ENCODE measurements at places on chromosomes 16 and 17.
A peak's percentile ranks its signal among the peaks of the same experiment; 100 is the strongest.

DNA sequence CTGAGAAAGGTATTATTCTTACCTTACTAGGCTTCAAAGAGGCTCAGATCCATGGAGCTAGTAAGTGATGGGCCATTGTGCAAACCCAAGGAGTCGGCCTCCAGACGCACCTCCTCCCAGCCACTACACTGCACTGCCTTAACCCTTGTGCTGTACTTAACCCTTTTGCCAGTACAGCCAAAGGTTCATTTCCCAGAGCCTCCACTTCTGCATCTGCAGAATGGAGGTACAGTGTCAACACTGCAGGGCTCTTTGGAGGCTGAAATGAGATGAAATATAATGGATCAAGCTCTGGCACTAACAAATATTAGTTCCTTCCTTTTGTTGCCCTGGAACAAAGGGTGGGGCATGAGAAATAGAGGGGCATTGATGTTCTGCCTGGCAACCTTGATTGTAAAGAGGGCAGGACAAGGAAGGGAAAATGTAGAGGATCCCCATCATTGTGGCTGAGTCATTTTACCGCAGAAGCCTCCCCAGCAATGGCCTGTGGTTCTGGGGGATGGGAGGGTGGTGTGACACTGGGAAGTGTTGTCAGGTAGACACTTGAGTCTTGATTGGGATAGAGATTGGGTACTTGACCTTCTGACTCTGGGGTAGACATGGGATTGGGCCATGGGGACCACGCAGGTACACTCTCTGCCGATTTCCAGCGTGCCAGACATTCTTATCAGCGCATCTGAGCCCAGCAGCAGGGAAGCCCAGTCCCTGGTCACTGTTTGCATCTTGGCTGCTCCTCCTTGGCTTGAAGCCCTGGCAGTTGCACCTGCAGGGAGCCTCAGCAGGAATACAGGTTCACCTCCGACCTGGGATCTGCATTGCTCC is 84.0 kb downstream of the MSI2 start:
- DNase-seq, result no peak

- no peak for DNase-seq
These were observed 4.0 kb downstream of the BAIAP3 start for GRCh38 chr16:1337486-1337885.

- DNase-seq, result no peak
These were observed 56.9 kb downstream of the TIMM22 start for GRCh38 chr17:1053661-1054360.

DNA sequence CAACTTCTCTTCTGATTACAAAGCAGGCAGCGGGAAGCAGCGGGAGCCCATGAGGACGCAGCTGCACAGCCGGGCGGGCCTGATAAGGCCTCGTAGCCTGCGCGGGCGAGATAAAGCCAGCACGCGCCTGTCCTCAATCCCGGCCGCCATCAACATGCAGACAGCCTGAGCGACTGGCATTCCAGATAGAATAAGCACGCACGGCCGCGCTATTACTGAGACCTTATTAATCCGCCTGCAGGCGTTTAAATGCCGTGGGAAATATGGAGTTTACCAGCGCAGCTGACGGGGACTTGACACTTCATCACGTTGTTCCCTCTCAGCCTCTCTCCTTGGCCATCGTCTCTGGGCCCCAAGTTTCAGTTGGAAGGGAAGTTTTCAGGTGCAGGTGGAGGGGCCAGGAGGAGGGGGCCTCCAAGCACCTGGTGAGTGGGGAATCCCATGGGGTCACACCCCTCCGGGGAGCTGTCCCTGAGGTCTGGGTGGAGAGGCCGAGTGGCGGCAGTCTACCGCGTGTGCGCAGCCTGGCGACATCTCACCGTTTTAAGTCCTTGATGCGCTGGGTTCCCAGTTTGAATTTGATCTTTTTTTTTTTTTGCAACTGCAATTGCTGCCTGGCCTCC is 27.3 kb upstream of the CBFA2T3 start:
- DNase-seq, result no peak

GRCh38 chr16:81539009-81539758 is 94.6 kb downstream of the CMIP start:
- no peak for DNase-seq

DNA sequence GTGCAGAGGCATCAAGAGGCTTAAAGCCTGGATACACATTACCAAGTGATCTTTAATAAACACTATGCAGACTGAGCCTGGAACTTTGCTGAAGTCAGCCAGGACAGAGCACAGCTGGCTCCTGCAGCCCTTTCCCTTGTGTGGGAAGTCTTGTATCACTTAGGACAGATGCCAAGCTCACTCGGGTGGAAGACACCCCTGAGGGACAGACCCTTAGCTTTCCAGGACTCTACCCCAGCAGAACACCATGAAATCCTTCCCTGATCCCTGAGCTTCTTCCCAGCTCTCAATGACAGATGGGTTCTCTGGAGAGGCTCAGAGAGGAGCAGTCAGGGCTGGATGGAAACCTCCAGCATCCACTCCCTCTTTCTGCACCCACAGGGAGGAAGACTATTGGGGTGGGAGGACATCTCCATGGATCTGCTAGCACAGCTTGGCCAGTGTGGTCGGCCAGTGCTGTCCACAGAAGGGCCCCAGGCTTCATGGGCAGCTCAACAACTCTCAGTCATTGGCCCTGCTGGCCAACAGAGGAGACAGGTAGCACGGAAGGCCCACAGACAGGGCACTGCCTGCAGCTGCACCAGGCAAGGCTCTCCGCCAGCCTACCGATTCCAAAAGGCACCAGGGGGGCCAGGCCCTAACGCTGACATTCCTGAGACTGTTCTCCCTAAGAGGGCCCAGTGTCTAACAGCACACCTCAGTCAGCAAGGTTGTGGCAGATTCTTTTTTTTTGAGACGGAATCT is 15.9 kb downstream of the RAB5C start:
- DNase-seq, result no peak

GRCh38 chr17:7530023-7530900 is 18.6 kb upstream of the TNFSF12 start:
- no peak for DNase-seq

GRCh38 chr17:45077643-45078042 is 16.5 kb downstream of the NMT1 start:
- no peak for DNase-seq

DNA sequence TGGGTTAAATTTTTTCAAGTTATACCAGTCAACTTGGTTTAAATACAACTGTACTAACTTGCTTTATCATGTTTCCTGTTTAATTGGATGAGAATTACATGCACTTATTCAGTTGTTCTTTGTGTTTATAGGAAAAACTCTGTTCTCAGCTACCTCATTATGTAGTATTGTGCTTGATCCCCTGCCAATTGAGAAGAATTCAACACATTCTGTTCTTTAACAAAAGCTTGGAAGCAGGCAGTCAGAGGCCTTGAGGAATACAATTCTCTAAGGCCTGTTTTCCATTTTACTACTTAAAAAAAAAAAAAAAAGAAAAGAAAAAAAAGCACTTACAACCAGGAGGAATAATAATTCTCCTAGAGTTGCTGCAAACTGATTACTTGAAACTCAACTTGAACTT is 60.6 kb upstream of the CMIP start:
- DNase-seq, result no peak

DNA sequence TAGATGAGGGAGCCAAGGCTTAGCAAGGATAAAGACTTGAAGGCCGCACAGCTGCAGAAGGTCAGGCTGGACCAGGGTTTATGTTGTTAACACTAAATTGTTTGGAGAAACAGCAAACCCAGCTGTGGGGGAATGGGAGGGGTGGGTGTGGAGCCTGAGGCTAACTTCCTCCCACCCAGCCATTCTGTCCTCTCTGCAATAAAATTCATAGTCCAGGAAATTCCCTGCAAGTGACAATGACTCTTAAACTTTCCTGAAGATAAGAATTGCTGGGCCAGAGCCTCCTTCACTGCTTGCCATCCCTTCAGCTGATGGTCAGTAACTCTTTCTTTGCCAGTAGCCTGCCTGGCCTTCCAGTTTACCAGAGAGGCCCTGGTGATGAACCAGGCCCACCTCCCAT is 19.4 kb upstream of the ATP5MC1 start:
- no peak for DNase-seq

DNA sequence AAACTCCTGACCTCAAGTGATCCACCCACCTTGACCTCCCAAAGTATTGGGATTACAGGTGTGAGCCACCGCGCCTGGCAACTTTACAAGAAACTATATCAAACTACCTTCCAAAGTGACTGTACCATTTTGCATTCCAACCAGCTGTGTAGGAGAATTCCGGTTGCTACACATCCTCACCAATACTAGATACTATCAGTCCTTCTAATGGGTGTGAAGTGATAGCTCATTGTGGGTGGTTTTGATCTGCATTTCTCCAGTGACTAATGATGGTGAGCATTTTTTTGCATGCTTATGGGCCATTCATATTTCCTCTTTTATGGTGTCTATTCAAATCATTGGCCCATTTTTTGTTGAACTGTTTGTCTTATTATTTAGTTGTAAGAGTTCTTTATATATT is 37.7 kb downstream of the SCNN1B start:
- DNase-seq, result no peak

- no peak for DNase-seq
These were observed 42.9 kb downstream of the PRKCA start for GRCh38 chr17:66345264-66345663.

DNA sequence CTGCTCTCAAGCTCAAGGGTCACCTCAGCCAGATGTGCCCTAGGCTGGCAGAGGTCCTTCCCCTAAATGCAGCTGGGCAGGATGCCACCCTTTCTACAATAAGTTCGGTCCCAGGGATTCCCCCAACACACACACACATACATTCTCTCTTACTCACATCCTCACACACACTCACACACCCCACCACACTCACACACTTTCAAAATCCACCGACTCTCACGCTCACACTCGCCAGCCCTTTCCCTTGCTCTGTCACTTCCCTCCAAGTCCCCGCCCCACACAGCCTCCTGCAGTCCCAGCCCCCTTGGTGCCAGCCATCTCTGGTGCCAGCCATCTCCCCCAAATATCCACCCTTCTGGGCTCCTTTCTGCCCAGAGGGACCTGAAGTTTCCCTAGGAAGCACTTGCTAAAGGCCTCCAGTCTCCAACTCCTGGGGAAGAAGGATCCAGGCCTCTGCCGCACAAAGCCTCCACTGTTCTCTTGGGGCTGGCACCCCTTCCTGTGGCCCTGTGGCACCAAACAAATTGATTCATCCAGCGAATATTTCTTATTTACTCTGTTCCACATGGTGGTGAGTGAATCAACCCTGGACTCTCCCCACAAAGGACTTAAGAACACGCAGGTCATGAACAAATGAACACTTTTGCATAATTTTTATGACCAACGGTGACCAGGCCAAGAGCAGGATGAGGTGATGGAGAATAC is 3.8 kb upstream of the USP36 start:
- DNase-seq, result no peak

GRCh38 chr17:75011401-75012095 is 922 bp upstream of the MRPL58 start:
- no peak for DNase-seq

- no peak for DNase-seq
These were observed 22.5 kb downstream of the METRNL start for GRCh38 chr17:83101805-83102480.

DNA sequence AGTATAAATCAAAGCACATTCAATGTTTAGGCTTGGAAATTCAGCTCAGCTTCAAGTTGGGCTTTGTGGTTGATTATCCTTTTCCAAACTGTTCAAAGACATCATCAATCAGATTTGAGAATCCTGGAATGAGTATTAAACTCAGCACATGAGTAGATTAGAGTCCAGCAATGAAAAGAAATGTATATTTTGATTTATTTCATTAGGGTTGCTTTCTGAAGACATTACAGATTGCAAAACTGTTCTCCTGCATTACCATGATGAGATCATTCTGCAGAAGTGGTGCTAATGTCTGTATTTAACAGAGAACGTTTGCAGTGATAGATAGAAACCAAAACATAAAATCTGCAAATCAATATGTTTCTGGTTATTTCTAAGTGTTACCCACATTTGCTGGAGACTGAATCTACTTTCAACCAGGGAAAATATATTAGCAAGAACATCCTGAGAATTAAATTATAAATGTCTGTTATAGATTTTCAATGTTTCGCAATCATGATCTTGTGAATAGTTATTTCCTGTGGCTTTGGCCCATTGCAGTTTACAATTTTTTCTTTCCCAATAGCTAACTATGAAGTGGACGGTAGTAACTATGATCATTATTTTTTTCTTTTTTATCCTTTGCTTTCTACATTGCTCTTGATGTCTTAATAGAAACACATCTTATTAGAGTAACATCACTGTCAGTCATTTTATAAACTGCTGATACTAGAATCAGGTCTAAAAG is 1125.7 kb upstream of the GOT2 start:
- no peak for DNase-seq

- no peak for DNase-seq
These were observed 148.8 kb downstream of the KATNIP start for GRCh38 chr16:27698746-27699145.

GRCh38 chr16:57175896-57176295 is 9.9 kb downstream of the PSME3IP1 start:
- no peak for DNase-seq

DNA sequence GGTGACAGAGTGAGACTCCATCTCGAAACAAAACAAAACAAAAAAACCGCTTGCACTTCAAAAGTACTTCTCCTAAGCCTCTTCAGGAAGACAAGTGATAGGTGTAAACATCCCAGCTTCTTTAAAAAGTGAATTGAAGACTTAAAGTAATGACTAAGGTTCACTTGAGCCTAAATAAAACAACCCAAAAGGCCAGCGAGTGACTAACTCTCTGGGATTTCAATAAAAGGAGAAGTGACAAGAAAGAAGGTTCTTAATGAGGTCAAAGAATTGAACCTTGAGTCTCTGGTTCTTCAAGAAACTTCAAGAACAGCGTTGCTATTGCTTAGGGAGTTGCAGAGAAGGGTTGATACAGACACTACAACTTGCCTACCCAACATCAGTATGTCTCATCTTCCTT is 42.2 kb downstream of the STX8 start:
- DNase-seq, result no peak

- no peak for DNase-seq
These were observed 7.8 kb downstream of the HIC1 start for GRCh38 chr17:2062571-2063183.

DNA sequence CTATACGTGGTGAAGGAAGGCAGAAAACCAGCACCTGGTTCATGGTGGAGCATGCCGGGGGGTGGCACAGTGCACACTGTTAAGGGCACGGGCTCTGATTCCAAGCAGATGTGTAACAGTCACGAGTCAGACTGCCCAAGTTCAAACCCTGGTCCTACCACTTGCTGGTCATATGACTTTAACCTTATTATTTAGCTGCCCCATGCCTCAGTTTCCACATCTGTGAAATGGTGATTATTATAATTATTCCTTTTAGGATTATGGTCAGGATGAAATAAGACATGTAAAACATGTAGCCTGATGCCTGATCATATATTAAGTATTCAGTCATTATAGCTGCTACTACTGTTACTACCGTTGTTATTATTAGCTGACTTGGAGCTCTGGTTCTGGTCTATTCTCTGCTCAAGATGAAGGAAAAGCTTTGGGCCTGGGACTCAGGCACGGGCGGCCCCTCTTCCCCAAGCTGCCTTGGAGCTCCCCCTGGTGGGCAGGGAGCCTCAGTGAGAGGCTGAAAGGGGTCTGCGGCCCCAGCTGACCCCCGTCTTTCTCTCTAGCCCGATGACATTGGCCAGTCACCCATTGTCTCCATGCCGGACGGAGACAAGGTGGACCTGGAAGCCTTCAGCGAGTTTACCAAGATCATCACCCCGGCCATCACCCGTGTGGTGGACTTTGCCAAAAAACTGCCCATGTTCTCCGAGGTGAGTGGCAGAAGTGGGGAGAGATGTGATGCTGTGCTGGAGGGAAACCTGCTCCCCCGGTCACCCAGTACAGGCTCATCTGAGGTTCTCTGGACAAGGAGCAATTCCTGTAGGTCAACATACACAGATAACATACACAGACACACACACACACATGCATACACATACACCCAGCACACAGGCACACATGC is 14.0 kb downstream of the NR1D1 start:
- peak; percentile 84 for DNase-seq

- DNase-seq, result no peak
These were observed 6.7 kb downstream of the BBS2 start for GRCh38 chr16:56513091-56513490.

Data from stimulated activated CD8-positive, alpha-beta memory T cell treated with anti-CD3 and anti-CD28 coated beads, Interleukin-4, amount 100 ng/mL, for 48 hours (primary cell).